CD8-positive, alpha-beta memory T cell (primary cell): ENCODE measurements at places on chromosomes 5 and 9. TPM values are rescaled to one million over a fixed set of nuclear protein-coding genes. Genes with fewer than 3 reads are reported as not detected.
A peak's percentile ranks its signal among the peaks of the same experiment; 100 is the strongest.

Gene TNC
- polyA plus RNA-seq, result not detected

Gene C9orf50
- not detected for polyA plus RNA-seq

- peaks cover 11% of the 10 kb centered on the region for H3K4me1 ChIP-seq
- no peaks in the 10 kb centered on the region for H3K36me3 ChIP-seq
- no peak overlapping the region for H3K4me3 ChIP-seq
- DNase-seq, result no peak
- H3K27ac ChIP-seq, result no peak overlapping the region
These were observed 162.5 kb upstream of the IER5L start for GRCh38 chr9:129340427-129341170.

Gene HEMGN
- polyA plus RNA-seq, result 2.8 TPM

GRCh38 chr9:122888480-122888879 lies 16.7 kb downstream of the RC3H2 start:
- no peak for DNase-seq
- no peaks in the 10 kb centered on the region for H3K27me3 ChIP-seq
- no peaks in the 10 kb centered on the region for H3K4me1 ChIP-seq
- H3K36me3 ChIP-seq, result peaks cover 35% of the 10 kb centered on the region

DNA sequence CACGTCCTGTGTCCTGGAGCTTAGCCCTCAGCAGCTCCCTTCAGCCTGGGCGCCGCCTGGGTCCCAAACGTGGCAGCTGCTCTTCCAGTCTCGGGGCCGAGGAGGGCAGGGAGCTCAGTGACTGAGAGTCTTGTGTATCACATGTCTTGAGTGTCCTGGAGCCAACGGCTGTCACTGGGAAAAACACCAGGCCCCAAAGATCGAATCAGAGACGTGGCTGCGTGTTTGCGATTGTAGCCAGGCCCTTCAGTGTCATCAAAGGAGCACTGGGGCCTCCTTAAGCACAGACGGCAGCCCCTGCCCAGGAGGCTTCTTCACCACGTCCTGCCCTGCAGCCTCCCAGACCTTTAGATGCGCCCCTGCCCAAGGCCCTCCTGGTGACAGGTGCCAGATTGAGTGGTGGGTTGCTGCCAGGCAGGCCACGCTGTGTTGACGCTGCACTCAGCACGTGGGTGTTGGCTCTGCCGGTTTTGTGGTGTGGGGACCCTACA lies 5.7 kb upstream of the EXOC3 start:
- peaks cover 6% of the 10 kb centered on the region for H3K4me1 ChIP-seq
- DNase-seq, result no peak
- no peak overlapping the region for H3K27ac ChIP-seq
- H3K27me3 ChIP-seq, result no peaks in the 10 kb centered on the region
- H3K36me3 ChIP-seq, result no peaks in the 10 kb centered on the region
- H3K4me3 ChIP-seq, result no peak overlapping the region

Gene AP3S1
- polyA plus RNA-seq, result 77.5 TPM

GRCh38 chr5:21665524-21665923 lies 1187.6 kb downstream of the CDH12 start:
- no peaks in the 10 kb centered on the region for H3K36me3 ChIP-seq
- H3K4me1 ChIP-seq, result no peaks in the 10 kb centered on the region
- H3K27me3 ChIP-seq, result no peaks in the 10 kb centered on the region
- no peak for DNase-seq
- H3K27ac ChIP-seq, result no peak overlapping the region

- H3K27ac ChIP-seq, result no peak overlapping the region
- no peaks in the 10 kb centered on the region for H3K4me1 ChIP-seq
- no peaks in the 10 kb centered on the region for H3K27me3 ChIP-seq
- no peaks in the 10 kb centered on the region for H3K36me3 ChIP-seq
These were observed 56.1 kb downstream of the CFAP90 start for GRCh38 chr5:7794823-7795222.

- H3K4me1 ChIP-seq, result no peaks in the 10 kb centered on the region
- H3K36me3 ChIP-seq, result no peaks in the 10 kb centered on the region
- DNase-seq, result no peak
These were observed 1.3 kb downstream of the SEMA5A start for GRCh38 chr5:9544502-9545135.

DNA sequence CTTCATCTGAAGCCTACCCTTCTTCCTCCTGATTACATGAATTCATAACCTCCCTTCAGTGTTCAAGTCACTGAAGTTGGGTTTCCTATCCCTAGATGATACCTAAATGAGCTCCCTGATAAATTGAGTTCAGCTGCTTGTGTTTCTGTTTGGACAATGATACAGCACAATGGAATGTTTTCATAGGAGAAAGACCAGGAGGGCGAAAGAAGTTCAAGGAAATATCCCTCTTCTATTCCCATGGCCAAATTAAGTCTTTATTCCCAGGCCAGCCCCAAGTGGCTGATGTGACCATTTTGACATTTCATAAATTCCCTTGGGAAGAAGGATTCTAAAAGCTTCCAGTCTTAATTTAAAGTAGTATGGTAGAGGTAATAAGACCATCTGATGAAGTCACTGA lies 555.8 kb upstream of the CLINT1 start:
- no peak overlapping the region for H3K4me3 ChIP-seq
- H3K27ac ChIP-seq, result no peak overlapping the region
- H3K36me3 ChIP-seq, result no peaks in the 10 kb centered on the region
- no peaks in the 10 kb centered on the region for H3K27me3 ChIP-seq

DNA sequence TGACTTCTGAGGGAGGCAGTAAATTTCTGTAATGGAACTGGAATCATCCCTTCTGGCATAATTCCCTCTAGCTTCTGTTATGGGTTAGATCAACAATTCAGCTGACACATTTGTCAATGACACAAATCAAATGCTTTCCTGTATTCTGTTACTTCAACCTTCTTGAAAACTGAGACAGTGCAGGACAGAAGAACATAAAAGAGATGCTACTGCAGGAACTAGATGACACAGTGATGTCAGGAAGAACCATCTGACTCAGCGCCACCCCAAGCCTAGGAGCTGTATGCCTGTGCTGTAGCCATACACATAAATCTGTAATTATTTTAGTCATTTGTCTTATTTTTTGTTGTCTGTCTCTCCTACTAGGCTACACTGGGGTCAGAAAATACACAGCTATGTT lies 18.2 kb upstream of the CEP120 start:
- no peak overlapping the region for H3K27ac ChIP-seq
- no peaks in the 10 kb centered on the region for H3K27me3 ChIP-seq
- H3K4me3 ChIP-seq, result no peak overlapping the region
- no peaks in the 10 kb centered on the region for H3K4me1 ChIP-seq
- no peaks in the 10 kb centered on the region for H3K36me3 ChIP-seq

DNA sequence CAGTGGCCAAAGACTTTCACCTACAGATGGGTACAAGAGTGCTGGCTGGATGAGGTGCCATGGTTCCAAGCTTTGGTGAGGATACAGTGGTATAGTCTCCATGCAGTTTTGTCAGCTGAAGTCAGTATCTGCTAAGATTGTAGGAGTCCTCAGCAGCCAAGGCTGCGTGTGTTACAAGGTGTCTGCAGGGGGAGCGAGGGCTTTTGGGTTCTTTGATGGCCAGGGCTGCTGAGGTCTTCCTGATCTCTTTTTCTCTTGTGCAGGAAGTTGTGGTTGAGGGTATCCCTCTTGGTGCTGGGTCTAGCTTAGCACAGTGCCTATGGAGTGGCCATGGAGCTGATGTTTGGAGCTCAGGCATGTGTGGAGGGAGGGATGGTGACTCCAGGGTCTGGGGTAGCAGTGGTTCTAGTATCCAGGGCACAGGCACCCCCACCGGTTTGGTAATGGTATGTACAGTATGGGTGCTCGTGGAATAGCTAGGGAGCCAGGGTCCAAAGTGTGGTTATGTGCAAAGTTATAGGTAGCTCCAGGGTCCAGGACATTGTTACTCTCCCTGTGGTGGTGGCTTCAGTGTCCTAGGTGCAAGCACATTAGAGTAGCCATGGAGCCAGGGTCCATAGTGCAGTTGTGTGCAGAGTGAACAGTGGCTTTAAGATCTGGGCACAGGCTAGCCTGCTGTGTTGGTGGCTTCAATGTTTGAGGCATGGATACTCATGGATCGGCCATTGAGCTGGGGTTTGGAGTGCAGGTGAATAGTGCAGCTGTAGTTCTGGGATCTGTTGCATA lies 36.7 kb downstream of the CNTLN start:
- H3K4me3 ChIP-seq, result no peak overlapping the region
- no peaks in the 10 kb centered on the region for H3K36me3 ChIP-seq
- DNase-seq, result no peak
- no peak overlapping the region for H3K27ac ChIP-seq

DNA sequence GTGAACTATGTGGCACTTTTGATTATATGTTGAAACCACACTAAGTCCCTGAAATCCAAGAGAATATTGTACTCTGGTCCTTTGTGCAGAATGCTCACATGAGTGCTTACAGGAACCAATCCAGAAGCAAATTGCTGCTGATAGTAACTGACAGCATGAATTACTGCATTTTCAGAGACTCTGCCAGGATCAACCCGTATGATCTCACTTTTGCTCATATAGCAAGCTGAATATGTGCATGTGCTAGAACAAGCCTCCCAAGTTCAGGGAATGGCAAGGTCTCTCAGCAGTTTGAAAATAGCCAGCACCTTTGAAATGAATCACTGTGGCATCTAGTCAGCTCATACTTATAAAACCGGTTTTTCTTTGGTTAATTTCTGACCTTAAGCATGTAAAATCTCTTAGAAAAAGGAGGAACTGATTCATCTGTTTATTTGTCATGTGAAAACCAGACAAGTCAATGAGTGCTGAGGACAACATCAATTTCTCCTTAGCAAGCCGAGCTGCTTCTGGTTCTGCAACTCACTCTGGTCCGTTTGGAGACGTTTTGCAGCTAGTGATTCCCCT lies 215.7 kb upstream of the ELL2 start:
- H3K4me1 ChIP-seq, result no peaks in the 10 kb centered on the region
- no peak for DNase-seq
- no peaks in the 10 kb centered on the region for H3K36me3 ChIP-seq
- H3K27ac ChIP-seq, result no peak overlapping the region
- no peak overlapping the region for H3K4me3 ChIP-seq

GRCh38 chr5:176416965-176417364 lies 626 bp upstream of the CLTB start:
- H3K27me3 ChIP-seq, result no peaks in the 10 kb centered on the region
- peak overlapping the region; percentile 48 for H3K4me3 ChIP-seq
- no peak for DNase-seq
- H3K36me3 ChIP-seq, result no peaks in the 10 kb centered on the region
- H3K27ac ChIP-seq, result no peak overlapping the region
